Naive thymus-derived CD4-positive, alpha-beta T cell (primary cell): ENCODE measurements at places on chromosomes 7 and 10. TPM values are rescaled to one million over a fixed set of nuclear protein-coding genes. Genes with fewer than 3 reads are reported as not detected.

Gene KEL
- total RNA-seq = 0.11 TPM

Gene PAX4
- not detected for total RNA-seq

GRCh38 chr10:97334370-97335175, at the start of gene FRAT2:
TSS of gene FRAT2 (minus strand) at chr10:97334729. CDS start at chr10:97334572, 157 bp downstream.
- H3K4me1 ChIP-seq = peaks cover 20% of the 10 kb centered on the region
- peak; percentile 89 for DNase-seq
- peak within 1 kb of the TSS; percentile 97 for H3K27ac ChIP-seq
- peak within 1 kb of the TSS; percentile 78 for H3K4me3 ChIP-seq

GRCh38 chr10:123991611-123992570, 100.3 kb upstream of the CPXM2 start:
- H3K4me1 ChIP-seq = peaks cover 9% of the 10 kb centered on the region
- H3K27ac ChIP-seq = no peak overlapping the region
- no peak overlapping the region for H3K4me3 ChIP-seq
- no peaks in the 10 kb centered on the region for H3K36me3 ChIP-seq
- no peak for DNase-seq
- peaks cover 17% of the 10 kb centered on the region for H3K27me3 ChIP-seq

Gene ACTA2
- total RNA-seq = 1.5 TPM

Gene MUC3A
- not detected for total RNA-seq

DNA sequence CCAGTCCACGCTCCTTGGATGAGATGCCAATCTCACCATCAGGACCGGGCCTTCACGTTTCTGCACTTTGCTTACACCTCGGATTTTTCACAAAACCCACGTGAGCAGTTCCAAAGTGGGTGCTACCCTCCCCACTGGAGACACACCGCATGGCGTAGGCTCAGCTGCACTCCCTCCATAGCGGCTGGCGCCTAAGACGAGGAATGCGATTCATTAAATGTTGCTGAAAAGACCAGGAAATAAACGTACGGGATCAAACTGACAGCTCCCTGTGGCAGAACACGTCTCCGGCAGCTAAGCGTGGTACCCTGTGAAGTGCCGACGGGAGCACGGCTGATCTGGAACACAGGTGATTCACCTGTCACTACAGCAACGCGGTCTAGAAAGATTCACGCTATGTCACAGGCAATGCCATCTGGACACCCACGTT, 209.0 kb downstream of the DIP2C start:
- H3K4me1 ChIP-seq = no peaks in the 10 kb centered on the region
- DNase-seq = no peak
- no peak overlapping the region for H3K27ac ChIP-seq
- no peaks in the 10 kb centered on the region for H3K27me3 ChIP-seq
- no peaks in the 10 kb centered on the region for H3K36me3 ChIP-seq

Gene WNT2
- not detected in 2 replicates for total RNA-seq

GRCh38 chr7:139526578-139527544, 3.4 kb downstream of the CLEC2L start:
- no peak overlapping the region for H3K27ac ChIP-seq
- H3K4me3 ChIP-seq = no peak overlapping the region
- DNase-seq = no peak
- no peaks in the 10 kb centered on the region for H3K36me3 ChIP-seq
- H3K27me3 ChIP-seq = peaks cover 5% of the 10 kb centered on the region

DNA sequence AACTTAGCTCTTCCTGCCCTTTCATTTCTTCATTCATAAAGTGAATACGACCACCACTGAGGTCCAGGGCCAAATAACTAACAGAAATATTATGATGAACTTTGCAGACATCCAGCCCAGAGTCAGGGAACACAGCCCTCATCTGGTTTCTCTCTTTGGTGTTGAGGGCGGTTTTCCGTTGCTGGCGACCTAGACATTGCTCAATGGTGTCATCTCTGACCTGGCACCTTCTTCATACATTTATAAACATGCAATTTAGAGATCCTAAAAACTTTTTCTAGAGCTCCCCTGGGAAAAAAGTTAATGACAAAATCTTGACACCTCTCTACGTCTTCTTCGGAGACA, 324 bp upstream of the TET1 start:
- peaks cover 14% of the 10 kb centered on the region for H3K4me1 ChIP-seq
- no peak for DNase-seq
- peaks cover 14% of the 10 kb centered on the region for H3K27me3 ChIP-seq

DNA sequence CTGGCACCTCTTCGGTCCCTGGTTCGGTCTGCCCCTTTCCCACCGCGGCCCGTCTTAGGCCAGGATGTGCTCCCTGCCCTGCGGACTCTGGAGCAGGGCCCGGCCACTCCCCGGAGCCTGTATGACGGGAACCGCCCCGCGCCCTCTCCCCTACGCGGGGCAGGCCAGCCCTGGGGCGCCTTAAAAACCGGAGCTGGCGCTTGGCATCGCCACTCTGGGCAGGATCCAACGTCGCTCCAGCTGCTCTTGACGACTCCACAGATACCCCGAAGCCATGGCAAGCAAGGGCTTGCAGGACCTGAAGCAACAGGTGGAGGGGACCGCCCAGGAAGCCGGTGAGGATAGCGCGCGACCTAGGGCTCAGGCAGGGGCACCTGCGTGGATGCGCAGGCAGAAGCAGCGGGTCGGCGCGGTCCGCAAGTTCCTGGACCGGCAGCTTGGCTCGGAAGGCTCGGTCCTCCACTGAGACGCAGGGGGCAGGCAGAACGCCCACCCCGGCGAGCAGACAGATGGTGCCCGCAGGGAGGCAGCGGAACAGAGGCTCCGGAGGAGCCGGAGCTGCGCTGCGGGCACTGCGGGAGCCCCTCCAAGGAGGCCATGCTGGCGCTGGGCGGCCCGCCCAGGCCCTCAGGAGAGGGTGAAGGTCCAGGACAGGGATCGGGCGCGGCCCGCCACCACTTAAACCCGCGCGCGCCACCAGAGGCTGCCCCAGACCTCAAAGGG, at the start of gene ADIRF:
Gene ADIRF (plus strand): TSS at position 212 of the 723 bp plus-strand sequence. CDS start 63 bp downstream, at position 275.
- peak; percentile 29 for DNase-seq
- peak within 1 kb of the TSS; percentile 20 for H3K4me3 ChIP-seq
- H3K27me3 ChIP-seq = no peaks in the 10 kb centered on the region
- H3K27ac ChIP-seq = no peak within 1 kb of the TSS
- no peaks in the 10 kb centered on the region for H3K36me3 ChIP-seq

DNA sequence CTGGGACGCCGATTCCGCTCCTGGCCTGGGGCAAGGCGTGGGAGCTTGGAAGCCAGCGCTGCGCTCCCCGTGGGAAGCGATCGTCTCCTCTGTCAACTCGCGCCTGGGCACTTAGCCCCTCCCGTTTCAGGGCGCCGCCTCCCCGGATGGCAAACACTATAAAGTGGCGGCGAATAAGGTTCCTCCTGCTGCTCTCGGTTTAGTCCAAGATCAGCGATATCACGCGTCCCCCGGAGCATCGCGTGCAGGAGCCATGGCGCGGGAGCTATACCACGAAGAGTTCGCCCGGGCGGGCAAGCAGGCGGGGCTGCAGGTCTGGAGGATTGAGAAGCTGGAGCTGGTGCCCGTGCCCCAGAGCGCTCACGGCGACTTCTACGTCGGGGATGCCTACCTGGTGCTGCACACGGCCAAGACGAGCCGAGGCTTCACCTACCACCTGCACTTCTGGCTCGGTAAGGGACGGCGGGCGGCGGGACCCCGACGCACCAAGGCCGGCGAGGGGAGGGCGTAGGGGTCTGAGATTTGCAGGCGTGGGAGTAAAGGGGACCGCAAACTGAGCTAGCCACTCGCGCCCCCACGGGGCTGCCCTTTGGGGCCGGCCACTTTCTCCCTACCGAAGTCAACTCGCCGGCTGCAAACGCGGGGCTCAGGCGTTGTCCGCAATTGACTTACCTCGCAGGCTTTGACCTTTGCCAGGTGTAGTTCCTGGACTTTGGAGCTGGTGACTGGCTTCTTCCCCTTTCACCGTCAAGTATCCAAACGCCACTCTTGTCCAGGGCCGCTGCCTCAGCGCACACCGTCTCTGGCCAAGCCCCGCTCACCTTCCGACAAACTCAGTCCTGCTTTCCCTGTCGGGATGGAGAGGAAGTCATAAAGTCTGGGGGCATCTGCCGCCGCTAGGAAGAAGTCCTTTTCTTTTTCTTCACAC, at the start of gene SCIN:
Gene SCIN (plus strand): TSS at position 187 of the 928 bp plus-strand sequence. CDS start 67 bp downstream, at position 254.
- peaks cover 14% of the 10 kb centered on the region for H3K27me3 ChIP-seq
- H3K27ac ChIP-seq = no peak within 1 kb of the TSS

DNA sequence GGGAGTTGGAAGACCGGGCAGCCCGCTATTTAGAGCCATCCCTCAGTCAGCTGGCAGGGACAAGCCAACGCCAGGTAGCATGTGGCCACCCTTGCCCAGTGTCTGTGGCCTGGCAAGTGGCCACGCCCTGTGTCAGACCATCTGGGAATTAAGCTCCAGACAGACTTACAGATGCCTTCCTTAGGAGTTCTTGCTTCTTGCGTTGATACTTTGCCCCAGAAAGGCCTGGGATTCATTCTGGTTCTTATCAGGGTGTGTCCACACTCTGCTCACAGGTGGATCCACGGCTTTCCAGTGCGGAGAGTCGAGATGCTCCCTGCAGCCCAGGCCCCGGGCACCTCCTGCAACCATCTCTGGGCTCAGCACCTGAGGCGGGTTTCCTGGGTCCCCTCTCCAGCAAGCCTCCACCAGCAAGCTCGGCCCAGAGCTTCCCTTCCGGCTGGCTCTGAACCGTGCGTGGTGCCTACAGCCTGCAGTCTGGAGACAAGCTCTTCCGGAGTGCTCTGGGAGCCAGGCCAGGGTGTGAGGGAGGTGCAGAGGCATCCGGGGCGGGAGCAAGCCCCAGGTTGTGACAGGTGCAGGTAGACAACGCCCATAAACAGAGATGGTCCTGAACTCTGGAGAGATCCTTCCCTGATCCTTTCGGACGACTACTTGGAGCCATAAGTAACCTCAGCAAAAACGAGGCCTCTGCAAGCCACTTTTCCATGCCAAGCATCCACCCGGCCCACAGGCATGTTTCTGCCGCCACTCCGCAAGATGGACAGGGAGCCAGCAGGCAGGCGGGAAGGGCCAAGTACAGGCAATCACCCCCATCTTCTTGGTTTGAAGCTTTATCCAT, 32.3 kb upstream of the PPIF start:
- no peaks in the 10 kb centered on the region for H3K27me3 ChIP-seq
- H3K4me1 ChIP-seq = peaks cover 36% of the 10 kb centered on the region
- no peak overlapping the region for H3K4me3 ChIP-seq
- DNase-seq = no peak
- peaks cover 2% of the 10 kb centered on the region for H3K36me3 ChIP-seq

GRCh38 chr10:17510242-17510908, 56.0 kb upstream of the ST8SIA6 start:
- no peaks in the 10 kb centered on the region for H3K27me3 ChIP-seq
- no peak for DNase-seq
- H3K36me3 ChIP-seq = no peaks in the 10 kb centered on the region
- peaks cover 14% of the 10 kb centered on the region for H3K4me1 ChIP-seq
- no peak overlapping the region for H3K27ac ChIP-seq

GRCh38 chr10:89591796-89592271, 53.2 kb downstream of the PANK1 start:
- no peaks in the 10 kb centered on the region for H3K36me3 ChIP-seq
- no peak overlapping the region for H3K27ac ChIP-seq
- H3K27me3 ChIP-seq = no peaks in the 10 kb centered on the region
- no peaks in the 10 kb centered on the region for H3K4me1 ChIP-seq
- no peak overlapping the region for H3K4me3 ChIP-seq
- no peak for DNase-seq

Gene LRGUK
- total RNA-seq = 0.82 TPM

GRCh38 chr7:158309868-158310763, 277.5 kb downstream of the PTPRN2 start:
- H3K4me3 ChIP-seq = no peak overlapping the region
- no peaks in the 10 kb centered on the region for H3K4me1 ChIP-seq
- no peaks in the 10 kb centered on the region for H3K36me3 ChIP-seq
- no peaks in the 10 kb centered on the region for H3K27me3 ChIP-seq

DNA sequence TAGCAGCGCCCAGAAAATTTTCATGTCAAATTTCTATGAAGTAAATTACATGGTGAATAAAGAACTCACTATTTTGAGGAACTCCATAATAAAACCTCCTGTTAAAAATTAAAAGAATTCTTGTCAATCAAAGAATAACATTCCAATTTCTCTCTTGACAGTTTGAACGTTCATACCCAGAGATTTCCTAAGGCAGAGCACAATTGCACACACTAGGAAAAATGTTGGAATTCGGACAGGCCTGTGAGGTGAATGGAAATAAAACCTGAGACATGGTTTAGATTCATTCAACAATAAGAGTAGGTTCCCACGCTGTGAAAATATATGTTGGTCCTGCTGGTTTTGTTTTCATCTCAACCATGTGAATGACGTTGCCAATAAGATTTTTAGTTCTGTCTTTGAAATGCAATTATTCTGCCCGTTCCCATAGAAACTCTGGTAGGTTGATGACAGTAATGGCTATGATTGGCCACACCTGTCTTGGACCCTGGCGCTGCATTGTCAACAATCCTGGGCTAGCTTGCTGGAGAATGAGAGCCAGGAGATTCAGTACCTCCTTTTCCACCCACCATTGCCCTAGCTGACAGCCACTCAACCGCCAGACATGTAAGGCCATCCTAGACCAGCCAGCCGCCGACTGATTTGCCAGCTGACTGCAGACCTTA, 43.3 kb upstream of the RAPGEF5 start:
- no peak overlapping the region for H3K27ac ChIP-seq
- H3K4me1 ChIP-seq = peaks cover 5% of the 10 kb centered on the region
- H3K4me3 ChIP-seq = no peak overlapping the region

DNA sequence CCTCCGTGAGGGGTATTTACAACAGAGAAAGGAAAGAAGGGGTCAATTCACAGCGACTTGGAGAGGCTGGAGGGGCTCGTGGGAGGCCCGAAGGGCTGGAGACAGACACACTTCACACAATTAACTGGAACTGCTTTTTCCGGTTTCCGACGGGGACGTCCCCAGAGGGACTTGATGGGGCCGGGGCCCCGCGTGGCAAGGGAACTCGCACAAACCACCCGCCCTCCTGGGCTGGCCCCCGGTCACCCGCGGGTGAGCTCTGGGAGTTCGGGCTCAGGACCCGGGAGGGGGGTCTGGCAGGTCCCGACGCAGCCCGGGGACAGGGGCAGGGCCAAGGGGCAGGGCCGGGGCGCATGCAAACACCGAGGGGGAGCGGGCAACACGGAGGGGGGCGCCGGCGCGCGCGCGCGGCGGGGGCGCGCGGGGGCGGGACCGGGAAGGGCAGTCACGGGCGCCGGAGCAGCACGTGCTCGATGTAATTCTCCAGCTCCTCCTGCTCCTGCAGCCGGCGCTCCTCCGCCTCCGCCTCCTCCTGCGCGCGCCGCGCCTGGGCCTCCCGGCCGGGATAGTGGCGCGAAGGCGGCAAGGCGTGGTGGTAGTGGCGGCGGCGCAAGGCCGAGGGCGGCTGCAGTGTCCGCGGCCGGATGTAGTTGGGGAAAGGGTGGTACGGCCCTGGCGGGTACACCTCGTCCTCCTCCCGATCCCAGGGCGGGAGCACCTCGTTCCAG, 2.7 kb downstream of the VGF start:
- no peak for DNase-seq
- peaks cover 30% of the 10 kb centered on the region for H3K27me3 ChIP-seq
- no peak overlapping the region for H3K4me3 ChIP-seq
- no peak overlapping the region for H3K27ac ChIP-seq
- no peaks in the 10 kb centered on the region for H3K36me3 ChIP-seq
- H3K4me1 ChIP-seq = peaks cover 25% of the 10 kb centered on the region

DNA sequence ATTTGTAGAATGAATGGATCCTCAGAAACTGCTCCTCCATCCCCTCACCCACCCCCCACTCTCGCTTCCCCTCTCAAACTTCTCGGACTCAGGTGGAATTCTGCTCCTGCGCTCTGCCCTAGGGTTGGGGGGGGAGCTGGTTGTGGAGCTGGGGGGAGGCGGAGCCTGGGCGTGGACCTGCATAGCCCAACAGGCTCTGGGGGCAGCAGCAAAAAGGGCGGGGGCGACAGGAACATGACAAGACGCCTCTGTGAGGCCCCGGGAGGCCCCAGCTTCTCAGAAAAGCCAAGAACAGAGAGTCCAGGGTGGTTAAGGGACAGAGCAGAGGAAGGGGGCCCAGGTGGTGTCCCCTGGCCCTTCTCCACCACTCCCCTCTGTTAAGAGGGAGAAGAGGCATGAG, 3.5 kb downstream of the TSC22D4 start:
- H3K4me1 ChIP-seq = peaks cover 43% of the 10 kb centered on the region
- no peaks in the 10 kb centered on the region for H3K27me3 ChIP-seq
- H3K36me3 ChIP-seq = peaks cover 7% of the 10 kb centered on the region
- peak overlapping the region; percentile 87 for H3K27ac ChIP-seq
- peak overlapping the region; percentile 97 for H3K4me3 ChIP-seq
